ENCODE measurements at places on chromosomes 5 and 9.

DNA sequence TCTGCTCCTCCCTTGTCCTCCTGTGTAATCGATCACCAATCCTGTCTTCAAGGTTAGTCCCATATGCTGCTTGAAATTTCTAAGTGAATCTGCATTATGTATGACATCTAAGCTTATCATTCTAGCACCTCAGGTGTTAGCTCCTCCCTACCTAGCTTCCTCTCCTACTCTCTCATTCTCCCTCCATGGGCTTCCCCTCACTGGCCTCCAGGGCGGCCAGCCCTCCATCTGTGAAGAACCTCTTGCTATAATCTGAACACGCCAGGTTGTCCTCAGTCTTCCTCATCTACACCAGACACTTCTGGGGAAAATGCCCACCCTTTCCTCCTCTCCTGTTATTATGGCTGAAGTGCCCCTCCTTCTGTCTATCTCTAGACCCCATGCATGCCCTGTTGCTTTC, 599.3 kb upstream of the KLF4 start:
- DNase-seq, result no peak

DNA sequence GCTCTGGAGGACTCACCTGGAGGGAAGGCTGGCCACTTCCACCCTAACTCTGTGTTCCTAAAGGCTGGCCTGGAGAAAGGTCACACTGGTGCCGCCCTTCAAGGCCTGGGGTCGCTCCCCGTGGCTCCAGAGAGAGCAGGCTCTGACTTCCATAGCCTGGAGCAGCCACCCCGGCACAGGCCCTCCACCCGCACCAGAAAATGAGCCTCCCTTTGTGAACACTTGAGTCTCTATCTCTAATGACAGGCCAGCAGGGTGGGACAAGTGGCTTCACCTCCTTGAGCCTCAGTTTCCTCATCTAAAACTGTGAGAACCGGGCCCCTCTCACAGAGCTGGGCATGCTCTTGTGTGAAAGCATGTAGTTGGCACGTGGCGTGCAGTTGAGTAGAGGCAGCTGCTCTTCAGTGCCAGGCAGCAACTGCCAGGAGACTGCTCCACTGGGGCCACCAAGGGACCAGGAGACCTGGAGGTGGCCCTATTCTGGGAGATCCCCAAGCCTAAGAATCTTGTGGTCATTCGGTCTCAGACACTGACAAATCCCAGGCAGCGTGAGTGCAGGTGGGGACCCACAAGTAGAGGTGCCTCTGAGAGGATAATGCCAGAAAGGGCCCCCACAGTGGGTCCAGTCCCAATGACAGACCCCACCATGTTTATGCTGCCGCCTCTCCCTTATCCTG, 56.7 kb upstream of the GARNL3 start:
- no peak for DNase-seq

GRCh38 chr9:71821405-71821804, 53.1 kb upstream of the CEMIP2 start:
- DNase-seq, result no peak

DNA sequence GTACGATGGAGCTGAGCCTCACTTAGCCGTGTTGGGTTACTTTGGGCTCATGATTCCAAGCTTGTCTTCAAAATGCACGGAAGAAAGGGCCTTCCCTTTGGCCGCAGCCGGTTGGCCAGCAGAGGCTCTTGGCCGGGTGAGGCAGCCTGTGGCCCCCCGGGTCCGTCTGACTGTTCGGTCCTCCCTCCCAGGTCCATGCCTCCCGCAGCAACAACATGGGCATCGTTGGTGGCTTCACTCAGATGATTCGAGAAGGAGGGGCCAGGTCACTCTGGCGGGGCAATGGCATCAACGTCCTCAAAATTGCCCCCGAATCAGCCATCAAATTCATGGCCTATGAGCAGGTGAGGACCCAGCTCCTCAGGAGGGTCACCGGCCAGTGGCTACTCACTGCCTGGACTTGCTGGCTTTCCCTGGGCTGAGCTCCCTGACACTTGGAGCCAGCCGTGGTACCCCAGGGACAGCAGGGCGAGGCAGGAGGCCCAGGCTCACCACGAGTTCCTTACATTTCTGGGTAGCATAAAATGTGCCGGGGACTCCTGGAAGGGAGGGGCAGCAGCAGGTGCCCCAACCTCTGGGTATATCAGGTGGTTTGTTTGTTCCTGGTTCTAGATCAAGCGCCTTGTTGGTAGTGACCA, 21.9 kb downstream of the PTGES2 start:
- no peak for DNase-seq

Measured in stimulated activated CD8-positive, alpha-beta memory T cell treated with anti-CD3 and anti-CD28 coated beads, Interleukin-15, amount 100 ng/mL, for 24 hours (primary cell).